ENCODE measurements at places on chromosomes 7 and 10.

- no peak for DNase-seq
Measured at GRCh38 chr7:30734497-30734896, 17.4 kb upstream of the INMT start.

DNA sequence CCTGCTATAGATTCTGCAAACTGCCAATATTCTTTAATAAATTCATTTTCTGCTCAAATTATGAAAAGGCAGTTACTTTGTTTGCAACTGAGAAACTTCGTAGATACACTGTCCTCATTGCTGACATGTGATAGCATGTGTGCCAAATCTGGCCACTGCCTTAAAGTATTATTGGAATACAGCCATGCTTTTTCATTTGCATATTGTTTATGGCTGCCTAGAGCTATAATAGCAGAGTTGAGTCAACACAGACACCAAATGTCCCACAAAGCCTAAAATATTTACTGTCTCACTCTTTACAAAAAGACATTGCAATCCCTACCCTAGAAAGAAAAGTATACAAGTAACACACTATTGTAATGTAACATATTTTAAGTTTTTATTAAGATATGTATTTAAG lies 647.4 kb downstream of the XPNPEP1 start:
- DNase-seq = no peak

DNA sequence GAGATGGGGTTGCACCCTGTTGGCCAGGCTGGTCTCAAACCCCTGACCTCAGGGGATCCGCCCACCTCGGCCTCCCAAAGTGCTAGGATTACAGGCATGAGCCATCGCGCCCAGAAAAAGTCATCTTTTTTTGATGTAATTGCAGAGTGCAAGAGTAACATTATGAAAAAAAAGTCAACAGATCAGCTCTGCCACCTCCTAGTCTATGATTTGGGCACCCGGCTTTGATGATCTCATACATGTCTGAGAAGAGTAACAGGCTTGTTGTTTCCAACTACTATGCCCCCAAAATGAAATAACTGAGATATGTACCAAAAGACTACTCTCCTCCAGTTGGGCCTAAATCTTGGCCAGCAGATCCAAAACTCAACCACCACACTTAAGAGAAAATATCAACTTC lies 40.8 kb downstream of the VOPP1 start:
- no peak for DNase-seq

DNA sequence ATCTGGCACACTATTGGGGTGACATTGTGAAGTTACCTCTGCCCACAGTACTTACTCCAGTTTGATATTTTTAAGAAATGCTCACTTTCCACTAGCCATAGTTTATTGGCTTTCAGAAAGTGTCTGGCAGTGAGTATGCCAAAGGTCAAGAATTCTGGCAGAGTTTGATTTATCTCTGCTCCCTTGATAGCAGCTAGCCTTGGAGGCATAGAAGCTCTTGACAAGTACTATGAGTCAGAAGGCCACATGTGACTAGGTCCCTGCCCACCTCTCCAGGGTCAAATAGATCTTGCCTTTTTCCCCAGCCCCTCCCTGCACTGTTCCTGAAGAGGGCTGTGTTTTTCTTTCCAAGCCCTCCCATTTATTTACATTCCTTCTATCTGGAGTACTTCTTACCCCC lies 202.2 kb downstream of the AUTS2 start:
- no peak for DNase-seq

DNA sequence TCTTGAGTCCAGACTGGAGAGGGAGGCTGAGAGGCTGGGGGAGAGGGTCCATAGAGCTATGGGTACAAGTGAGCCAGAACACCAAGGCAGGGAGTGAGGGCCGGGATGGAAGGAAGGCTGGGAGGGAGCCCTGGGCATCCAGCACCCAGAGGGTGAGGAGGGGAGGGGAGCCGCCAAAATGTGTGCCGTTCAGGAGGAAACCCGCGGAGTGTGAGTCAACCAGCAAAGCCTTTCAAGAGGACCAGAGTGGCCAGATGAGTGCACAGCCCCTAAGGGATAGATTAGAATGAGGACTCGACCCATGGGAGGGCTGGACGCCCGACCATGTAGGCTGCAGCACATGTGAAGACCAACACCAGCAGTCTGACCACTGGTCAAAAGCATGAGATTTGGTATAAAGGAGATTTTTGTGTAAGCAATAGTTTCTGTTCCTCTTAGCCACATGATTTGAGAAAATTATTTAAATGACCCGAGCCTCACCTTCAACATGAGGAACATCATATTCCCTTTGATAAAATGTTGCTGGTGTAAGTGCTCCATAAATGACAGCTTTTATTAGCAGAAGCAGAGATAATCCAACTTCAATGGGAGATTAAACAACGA lies 179.7 kb upstream of the GRB10 start:
- DNase-seq = no peak

GRCh38 chr7:92446869-92447344 lies 375 bp upstream of the GATAD1 start:
- no peak for DNase-seq

DNA sequence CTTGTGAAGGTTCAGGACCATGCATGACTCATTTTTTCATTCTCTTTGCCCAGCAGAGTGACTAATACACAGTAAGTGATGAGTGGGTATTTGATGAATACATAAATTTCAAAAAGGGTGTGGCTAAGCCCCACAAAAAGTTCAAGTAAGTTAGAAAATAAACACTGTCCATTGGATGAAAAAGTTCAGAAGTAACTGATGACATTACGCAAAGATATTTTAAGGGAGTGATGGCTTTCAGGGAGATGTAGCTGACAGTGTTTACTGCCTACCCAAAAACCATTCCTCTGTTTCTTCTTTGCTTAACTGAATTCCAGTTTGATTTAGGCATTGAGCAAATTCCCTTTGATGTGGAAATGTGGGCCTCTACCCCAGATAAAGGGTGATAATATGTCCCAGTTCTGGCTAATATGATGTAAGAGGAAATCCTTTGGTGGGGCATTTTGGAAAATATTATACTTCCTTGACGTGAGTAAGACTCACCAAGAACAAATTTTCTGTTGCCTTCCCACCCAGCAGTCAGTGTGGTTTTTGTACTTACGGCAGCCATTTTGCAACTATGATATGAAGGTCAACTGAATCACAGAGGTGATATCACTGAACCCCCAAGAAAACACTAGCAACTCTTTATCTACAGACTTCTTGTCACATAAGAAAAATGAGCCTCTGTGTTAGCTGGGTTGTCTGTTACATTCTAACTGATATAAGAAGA lies 29.0 kb upstream of the EBLN1 start:
- DNase-seq = peak; percentile 76

- DNase-seq = no peak
Measured at GRCh38 chr7:158508802-158509385, 78.7 kb downstream of the PTPRN2 start.

DNA sequence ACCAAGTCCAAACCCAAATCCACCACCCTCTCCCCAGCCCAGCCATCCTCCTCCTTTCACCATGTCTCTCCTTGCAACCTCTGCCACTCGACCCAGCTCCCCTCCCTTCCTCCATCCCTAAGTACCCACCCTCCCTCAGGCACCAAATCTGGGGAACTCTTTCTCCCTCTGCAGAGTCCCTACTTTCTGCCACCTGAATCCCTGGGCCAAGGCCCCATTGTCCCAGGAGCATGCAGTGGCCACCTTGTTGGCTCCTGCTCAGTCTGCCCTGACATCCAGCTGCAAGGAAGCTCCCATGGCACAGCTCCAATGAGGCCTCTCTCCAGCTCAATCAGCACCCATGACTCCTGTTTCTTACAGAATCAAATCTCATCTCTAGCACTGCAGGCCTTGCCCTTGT lies 5.5 kb upstream of the UNC5B start:
- DNase-seq = no peak

GRCh38 chr7:43105521-43106120 lies 6.8 kb upstream of the HECW1 start:
- no peak for DNase-seq

DNA sequence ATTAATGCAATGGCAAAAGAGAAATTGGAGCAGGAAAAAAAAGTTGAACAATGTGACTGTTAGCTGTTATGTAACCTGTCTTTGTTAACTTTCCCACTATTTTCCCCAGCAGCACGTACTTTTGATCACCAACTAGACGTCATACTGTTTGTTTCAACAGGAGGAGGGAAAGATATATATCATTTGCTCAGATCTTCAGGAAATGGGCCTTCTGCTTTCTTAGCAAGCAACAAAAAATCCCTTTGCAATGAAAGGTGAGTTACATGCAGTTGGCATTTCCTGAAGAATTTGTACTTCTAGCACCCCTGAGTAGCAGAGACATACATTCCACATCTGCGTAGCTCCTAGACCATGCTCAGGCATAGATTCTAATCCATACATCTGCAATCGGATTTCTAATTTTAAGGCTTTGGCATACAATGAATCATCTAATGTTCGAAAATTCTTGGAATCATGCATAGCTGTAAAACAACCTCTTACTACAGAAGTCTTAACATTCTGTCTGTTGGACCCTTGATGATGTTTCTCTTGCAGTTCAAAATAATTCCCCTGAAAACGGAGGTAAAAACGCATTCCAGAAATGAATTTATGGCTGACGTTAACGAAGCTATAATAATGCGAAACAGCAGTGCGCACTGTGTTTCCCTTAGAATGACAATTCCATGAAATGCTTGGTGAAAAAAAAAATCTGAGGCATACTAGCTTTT lies 286.9 kb upstream of the MGMT start:
- no peak for DNase-seq

- DNase-seq = no peak
Measured at GRCh38 chr7:25356534-25357151, 128.4 kb upstream of the NPVF start.
